ENCODE measurements at places on chromosomes 5 and 9.

- no peak for DNase-seq
These were observed 46.2 kb upstream of the PRRC1 start for GRCh38 chr5:127471211-127471610.

DNA sequence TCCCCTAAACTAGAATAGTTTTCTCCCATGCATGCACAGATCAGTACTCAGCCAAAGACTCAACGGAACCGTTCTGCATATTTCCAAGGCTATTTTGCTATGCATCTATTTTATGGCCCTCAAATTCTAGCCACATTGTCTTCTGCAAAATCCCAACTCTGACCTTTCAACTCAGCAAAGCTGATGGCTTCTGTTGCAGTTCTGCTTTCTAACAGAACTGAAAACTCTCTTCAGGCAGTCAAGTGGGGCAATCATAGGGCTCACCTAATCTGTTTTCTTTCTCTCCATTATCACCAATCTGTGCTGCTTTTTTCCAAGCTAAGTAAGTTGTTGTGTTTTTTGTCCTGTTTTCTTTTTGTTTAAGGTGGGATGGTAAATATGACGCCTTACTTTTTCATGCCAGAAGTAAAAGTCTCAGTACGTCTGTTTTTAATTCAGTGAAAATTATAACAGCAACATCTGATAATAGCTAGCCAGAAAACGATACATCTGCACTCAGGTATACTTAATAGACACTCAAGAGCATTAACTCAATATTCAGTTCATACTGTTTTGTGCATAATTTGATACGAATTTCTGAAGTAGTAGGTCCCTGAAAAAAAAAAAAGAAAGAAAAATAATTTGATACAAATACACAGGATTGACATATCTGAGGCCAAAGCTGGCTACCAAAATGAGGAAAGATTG lies 454.3 kb downstream of the TLE1 start:
- no peak for DNase-seq

DNA sequence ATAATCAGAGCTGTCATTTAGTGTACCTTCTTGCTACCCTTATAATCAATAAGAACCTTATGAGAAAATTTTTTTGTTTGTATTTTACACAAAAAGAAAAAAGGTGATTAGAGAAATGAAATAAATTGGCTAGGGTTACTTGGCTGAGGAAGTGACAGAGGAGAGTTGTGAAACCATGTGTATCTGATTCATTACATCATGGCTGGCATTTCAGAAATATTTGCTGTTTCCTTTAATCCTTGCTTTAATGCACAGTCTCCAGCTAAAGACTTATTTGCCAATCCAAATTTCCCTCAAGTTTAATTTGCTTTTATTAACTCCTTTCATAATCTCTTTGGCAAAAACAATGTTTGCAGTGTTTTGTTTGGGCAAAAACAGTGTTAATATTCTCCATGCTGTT lies 543.1 kb downstream of the KIF4B start:
- no peak for DNase-seq

DNA sequence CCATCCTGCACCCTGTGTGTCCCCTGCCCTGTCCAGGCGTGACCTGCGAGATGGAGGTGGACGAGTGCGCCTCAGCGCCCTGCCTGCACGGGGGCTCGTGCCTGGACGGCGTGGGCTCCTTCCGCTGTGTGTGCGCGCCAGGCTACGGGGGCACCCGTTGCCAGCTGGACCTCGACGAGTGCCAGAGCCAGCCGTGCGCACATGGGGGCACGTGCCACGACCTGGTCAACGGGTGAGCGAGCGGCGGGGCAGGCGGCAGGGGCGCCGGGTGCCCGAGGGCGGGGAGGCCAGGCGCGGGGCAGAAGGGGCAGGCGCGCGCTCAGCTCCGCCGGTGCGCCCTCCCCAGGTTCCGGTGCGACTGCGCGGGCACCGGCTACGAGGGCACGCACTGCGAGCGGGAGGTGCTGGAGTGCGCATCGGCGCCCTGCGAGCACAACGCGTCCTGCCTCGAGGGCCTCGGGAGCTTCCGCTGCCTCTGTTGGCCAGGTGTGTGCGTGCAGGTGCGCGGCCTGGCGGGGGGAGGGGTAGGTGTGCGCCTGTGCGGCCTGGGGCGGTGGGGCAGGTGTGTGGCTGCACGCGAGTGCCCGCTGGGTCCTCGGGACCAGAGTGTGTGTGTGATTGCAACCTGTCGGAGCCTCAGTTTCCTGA lies 10.0 kb downstream of the CRB2 start:
- DNase-seq, result no peak

- DNase-seq, result no peak
These were observed 921.1 kb upstream of the EDIL3 start for GRCh38 chr5:85305766-85306165.

GRCh38 chr5:145712245-145712644 lies 122.9 kb downstream of the PRELID2 start:
- no peak for DNase-seq

DNA sequence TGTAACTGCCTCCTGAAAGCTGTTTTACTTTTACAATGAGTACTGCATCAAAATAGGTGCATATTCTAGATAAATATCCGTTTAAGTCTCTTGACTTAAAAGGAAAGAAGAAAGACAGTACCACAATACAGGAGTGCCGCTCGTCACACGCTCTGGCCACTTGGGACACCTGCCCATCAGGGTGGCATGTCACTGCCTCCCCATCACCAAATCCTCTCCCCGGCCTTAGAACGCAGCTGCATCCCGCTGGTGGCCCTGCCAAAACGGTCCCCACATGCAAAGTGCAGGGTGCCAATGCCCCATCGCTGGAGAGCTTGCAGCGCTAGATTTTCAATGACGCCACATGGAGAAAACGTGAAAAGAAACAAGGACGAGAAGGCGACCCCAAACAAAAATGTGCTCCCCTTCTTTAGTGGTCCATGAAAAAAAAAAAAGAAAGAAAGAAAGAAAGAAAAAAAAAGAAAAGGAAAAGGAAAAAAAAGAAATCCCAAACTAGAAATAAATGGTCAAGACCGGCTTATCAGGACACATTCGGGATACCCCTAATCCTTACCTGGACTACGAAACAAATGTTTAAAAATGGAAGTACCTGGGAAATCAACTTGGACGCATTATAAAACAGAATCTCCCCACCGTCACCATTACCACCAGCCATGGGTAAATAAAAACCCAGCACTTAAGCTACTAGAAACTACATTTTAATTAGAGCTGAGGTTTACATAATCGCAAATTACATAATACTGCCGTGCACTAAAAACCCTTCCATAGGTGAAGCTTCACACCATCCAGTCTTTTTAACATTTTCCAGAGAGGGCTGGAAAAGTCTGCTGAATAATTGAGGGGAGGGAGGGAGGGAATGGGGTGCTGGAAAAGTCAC lies 1.0 kb downstream of the ANKH start:
- DNase-seq, result no peak

DNA sequence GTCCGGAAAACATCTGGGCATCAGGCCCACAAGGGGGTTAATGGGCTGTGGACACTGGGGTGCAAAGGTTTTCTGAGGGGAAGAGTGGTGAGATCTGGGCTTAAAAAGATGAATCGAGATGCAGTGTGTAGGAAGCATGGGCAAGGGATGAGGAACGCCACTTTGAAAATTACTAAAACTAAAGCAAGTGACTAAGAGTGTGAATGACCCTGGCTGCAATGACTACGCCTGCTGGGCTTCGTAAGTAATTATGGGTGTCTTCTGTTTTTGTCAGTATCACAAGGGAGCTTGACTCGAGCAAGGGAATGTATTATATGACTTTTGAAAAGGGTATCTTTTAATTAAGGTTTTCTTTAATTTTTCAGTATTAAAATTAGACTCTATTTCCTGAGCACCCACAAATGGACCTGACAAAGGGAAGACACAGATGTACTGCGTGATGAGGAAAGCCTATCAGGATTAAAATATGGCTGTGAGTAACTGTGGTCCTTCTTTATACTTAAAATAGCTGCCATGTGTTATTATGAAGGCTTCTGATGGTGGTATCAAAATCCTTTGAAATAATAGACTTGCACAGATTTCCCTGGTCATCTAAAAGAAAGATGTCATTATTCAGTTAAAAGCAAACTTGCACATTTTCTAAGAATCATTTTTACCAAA lies 4.2 kb downstream of the CTXN3 start:
- no peak for DNase-seq

- DNase-seq, result no peak
These were observed 56.7 kb upstream of the HTR1A start for GRCh38 chr5:64018966-64019365.

DNA sequence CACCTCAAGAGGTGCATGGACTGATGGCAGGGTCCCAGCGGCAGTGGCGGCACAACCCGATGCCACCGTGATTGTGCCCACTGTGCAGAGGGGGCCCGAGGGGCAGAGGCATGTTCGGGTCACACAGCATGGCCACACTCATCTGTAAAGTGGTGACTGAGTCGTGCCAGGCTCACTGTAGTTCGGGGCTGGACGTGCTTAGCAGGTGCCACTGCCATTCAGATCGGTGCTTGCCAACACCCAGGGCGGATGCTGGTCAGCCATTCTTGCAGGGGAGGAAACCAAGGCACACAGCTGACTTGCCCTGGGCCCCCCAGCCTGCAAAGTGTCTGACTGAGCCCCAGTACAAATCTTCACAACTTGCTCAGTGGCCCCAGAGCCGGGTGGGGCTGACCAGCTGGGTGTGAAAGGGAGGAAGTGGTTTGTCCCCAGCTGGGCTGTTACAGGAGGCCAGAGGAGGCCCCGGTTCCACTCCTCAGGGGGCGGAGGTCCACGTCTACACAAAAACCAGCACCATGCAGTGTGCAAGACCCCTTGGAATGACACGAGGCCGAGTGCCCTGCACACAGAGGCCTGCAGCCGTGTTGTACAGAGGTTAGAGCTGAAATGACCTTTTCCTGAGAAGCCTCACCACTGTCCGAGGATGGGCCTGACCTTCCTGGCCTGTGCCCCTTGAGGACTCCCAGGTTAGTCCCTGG lies 17.9 kb downstream of the FGD3 start:
- no peak for DNase-seq

DNA sequence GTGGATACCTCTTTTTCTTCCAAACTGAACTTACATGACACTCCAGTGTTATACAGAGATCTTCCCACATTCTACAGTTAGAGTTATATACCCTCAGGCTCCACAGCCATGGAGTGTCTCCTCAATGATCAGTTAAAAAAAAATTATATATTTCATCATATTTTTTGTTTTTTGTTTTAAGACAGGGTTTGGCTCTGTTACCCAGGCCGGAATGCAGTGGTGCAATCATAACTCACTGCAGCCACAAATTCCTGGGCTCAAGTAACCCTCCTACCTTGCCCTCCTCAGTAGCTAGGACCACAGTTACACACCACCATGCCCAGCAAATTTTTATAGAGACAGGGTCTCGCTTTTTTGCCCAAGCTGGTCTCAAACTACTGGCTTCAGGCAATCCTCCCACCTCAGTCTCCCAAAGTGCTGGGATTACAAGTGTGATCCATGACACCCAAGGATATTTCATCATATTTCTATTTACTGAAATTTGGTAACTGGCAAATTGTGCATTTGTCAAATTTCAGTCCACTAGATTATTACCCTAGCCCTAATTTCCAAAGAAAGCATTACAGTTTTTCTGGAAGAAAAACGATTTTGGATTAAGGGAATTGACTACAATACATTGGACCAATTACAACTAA lies 18.1 kb upstream of the SCAI start:
- DNase-seq, result no peak

DNA sequence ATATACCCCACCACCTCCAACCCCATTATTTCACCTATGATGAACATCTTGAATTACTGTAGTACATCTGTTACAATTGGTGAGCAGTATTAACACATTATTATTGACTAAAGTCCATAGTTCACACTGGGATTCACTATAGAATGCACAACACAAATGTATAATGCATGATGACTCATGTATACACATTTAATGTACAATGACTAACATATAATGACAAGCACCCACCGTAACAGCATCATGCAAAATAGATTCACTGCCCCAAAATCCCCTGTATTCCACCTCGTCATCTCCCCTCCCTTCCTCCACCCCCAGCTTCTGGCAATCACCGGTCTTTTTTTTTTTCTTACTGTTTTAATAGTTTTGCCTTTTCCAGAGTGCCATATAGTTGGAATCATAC lies 47.1 kb upstream of the NEK6 start:
- no peak for DNase-seq

DNA sequence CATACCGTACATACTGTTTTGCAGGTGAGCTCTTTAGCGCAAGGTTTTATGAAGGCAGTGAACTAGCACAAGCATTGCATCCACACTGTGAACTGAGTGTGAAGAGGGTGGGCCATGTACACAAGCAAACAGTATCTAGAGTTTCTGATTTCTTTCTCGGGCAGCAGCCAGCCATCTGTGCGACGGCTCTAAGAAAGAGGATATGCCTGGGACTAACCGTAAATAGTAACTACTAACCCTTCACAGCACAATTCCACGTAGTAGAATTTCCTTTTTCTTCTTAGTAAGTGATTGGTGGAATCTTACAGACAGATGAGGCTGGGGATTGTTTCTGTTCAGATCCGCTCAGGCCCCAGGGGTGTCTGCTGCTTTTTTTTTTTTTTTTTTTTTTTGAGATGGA lies 89.0 kb downstream of the DRD1 start:
- no peak for DNase-seq

GRCh38 chr9:130438382-130438981 lies 6.3 kb upstream of the ASS1 start:
- DNase-seq, result no peak

DNA sequence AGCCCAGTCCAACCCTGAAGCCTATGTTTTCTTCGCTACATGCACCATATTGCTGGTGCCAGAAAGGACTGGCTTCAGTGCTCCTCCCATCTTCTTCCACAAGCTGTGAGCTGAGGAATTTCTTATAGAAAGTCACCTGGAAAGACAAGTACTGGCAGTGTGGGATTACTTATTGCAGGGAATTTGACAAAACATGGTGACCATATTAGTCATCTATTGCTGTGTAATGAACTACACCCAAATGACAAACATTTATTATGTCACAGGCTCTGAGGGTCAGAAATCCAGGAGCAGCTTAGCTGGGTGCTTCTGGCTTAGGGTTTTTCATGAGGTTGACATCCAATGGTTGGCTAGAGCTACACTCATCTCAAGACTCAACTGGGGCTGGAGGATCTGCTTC lies 75.5 kb downstream of the ENTREP1 start:
- no peak for DNase-seq

GRCh38 chr5:62779010-62779422 lies 200.4 kb downstream of the LRRC70 start:
- DNase-seq, result no peak
